ENCODE measurements at places on chromosomes 16 and 17.

DNA sequence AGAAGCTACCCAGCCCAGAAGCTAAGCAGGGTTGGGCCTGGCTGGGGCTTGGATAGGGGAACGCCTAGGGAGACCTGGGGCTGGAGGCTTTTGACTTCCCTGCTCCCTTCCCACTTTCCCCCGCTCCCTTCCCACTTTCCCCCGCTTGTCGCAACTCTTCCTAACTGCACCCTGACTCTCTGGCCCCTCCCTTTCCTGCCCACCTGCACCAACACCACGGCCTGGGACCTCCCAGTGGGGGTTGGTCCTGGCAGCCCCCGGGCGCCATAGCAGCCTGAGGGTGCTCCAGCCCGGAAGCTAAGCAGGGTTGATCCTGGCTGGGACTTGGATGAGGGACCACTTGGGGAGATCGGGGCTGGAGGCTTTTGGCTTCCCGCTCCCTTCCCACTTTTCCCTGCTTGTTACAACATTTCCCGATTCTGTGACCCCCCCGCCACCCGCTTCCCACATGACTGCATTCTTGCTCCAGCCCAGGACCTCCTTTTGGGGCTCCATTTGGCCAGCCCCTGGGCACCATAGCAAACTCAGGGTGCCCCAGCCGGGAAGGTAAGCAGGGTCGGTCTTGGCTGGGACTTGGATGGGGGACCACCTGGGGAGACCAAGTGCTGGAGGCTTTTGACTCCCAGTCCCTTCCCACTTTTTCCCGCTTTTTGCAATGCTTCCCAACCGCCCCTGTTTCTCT, 2287.0 kb downstream of the TP53TG3F start:
- no peak for DNase-seq

GRCh38 chr16:85481206-85481605, 131.9 kb upstream of the GSE1 start:
- no peak for DNase-seq

DNA sequence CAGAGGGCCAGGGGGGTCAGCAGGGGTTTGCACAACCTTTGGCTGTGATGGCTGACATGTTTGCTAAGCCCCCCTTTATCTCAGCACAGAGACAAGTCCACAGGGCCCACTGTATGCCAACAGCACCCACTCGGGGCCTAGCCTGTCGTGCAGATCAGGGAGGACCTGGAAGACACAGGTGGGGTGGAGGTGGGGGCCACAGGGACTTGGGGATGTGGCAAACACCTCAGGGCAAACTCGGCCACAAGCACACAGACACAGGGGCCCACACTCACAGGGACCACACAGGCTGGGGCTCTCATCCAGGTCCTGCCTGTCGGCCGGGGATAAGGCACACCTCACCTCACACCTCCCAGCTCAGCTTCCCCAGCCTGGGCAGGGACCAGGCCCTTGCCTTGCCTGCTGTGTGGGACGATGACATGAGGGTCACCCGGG, 87.9 kb downstream of the C16orf78 start:
- no peak for DNase-seq

GRCh38 chr16:58186176-58186944, 11.5 kb downstream of the CSNK2A2 start:
- no peak for DNase-seq

DNA sequence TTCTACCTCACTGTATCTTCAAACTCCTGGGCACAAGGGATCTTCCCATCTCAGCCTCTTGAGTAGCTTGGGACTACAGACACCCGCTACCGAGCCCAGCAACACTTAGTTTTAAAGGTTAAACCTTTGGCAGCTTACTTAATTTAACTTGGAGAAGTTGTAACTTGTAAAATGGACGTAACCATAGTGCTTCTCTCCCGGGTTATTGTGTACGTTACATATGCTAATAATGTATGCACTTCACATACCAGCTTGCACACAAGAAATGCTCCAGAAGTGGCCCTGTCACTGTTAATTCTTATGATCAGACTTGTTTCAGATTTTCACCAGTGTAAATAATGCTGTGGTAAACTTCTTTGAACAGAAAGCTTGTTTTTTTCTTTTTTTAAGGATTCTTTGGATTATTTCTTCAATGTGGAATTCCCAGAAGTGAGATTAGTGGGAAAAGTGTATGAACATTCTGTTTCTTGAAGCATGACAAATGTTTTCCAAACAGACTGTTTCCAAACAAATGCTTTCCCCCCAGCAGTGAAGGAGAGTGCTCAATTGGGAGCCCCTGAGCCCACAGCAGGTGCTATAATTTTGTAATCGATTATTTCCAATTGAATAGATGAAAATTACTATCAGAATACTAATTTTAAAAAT, 61.5 kb downstream of the EPN2 start:
- no peak for DNase-seq

- no peak for DNase-seq
Observed at GRCh38 chr16:51490866-51491265, 339.8 kb upstream of the SALL1 start.

DNA sequence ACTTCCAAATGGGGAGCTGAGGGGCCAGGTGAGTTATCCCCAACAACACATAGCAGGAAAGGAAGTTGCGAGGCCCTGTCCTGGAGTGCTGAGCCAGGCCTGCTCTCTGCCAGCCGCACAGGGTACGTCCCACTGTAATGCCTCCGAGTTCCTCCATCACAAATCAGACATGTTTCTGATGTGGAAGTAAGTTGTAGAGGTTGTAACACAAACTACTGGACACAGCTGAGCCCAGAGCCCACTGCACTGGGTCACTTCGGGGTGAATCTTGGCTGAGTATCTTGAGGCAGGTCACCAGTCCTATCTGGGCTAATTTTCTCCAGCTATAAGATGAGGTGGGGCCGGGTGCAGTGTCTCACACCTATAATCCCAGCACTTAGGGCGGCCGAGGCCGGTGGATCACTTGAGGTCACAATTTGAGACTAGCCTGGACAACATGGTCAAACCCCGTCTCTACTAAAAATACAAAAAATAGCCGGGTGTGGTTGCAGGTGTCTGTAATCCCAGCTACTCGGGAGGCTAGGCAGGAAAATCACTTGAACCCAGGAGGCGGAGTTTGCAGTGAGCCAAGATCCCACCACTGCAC, 100.8 kb upstream of the CDH5 start:
- no peak for DNase-seq

DNA sequence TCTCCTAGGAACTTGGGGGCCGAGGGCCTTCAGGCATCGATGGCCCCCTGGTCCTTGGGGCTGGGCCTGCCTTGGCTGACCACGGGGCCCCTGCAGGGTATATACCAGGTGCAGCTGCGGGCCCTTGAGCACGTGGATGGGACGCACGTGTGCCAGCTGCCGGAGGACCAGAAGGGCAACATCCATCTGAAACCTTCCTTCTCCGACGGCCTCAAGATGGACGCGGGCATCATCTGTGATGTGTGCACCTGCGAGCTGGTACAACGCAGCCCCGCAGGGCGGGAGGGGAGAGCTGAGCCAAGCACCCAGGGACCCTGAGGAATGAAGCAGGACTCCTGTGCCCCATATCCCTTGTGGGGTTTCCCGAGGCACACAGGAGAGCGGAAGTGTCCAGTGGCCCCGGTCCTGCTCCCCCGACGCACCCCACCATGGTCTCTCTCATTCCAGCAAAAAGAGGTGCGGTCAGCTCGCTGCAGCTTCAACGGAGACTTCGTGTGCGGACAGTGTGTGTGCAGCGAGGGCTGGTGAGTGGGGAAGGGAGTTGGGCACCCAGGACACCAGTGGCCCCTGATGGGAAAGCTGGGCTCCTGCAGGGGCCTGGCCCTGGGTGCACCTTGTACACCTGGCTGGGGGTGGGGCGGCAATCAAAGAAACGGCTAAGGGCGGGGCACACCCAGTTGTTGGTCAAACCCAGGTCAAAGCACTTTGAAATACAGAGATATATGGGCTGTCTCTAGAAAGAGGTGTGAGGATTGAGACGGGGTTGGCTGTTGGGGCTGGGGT, 10.6 kb downstream of the ITGB4 start:
- DNase-seq, result no peak

DNA sequence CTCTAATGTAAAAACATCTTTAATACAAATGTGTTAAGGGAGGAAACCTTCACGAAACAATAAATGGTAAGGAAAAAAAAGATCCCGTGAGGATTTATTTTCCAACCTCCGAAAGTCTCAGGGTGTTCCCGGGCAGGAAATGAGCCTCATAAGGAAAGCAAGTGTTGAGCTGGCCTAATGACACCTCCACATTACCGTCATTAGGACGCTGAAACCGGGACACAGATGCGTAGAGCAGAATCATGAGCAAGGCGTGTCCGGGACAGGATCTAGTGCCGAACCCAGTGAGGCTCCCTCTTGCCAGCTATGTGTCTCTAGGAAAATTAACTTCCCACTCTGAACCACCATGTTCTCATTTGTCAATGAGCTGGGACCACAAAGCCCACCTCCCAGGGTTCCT, 22.7 kb upstream of the CYTH1 start:
- DNase-seq, result no peak

GRCh38 chr16:67773099-67773498, 33.3 kb downstream of the RANBP10 start:
- no peak for DNase-seq

GRCh38 chr17:55873017-55873758, 122.3 kb downstream of the PCTP start:
- no peak for DNase-seq

DNA sequence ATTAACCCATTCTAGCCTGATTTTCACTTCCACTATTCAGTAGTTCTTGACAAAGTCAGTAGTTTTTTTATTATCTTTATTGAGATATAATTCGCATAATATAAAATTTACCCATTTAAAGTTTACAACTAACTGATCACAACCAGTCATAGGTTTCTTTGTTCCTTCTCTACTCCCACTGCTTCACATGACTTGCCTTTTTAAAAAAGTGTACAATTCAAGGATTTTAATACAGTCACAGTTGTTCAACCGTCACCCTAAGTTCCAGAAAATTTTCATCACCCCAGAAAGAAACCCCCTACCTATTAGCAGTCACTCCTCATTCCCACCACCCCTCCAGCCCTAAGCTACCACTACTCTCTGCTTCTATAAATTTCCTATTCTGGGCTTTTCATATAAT, 162.5 kb downstream of the TRIM37 start:
- no peak for DNase-seq

DNA sequence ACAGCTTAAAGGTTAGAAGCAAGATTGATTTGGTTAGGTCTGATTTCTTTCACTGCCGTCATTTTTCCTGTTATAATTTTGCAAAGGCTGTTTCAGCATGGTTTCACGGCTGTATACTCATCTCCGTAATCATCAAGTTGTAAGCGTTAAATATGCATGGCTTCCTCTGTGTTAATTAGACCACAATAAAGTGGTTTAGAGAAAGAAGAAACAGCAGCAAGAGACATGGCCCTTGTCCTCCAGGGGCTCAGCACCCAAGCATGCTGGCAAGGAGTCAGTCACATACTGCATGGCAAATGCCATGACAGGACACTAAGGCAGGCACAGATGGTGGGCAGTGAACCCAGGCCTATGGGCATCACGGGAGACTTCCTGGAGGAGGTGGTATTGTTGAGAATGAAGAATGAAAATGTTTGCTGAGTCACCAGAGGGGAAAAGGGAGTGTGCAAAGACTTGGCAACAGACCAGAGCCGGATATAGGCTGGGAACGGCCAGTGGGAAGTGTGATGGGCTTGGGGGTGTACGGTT, 61.4 kb upstream of the PLCG2 start:
- DNase-seq, result no peak
